Astrocyte (in vitro differentiated cells and primary cell): ENCODE measurements at places on chromosomes 16 and 17.

DNA sequence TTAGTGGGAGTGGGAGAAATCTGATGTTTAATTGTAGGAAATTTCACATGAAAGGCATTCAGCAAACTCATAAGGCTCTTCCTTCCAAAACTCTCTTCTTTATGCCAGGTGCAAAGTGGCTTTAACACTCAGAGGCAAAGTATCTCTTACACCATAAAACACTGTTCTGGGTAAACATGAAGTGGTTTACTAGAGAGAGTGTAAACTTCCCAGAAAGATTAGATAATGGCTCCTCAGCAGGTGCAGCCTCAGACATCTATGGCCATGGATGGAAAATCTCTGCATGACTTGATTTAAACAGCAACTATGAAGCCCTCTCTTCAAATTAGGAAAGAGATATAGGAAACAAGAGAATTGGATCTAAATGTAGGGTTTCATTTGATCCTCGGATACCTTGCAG is 583.1 kb upstream of the SALL1 start:
- DNase-seq: no peak

- DNase-seq: no peak
Observed at GRCh38 chr17:54623746-54624145, 276.9 kb upstream of the TOM1L1 start.

GRCh38 chr16:48271728-48272127 is 24.4 kb upstream of the ABCC11 start:
- peak; percentile 8 for DNase-seq

DNA sequence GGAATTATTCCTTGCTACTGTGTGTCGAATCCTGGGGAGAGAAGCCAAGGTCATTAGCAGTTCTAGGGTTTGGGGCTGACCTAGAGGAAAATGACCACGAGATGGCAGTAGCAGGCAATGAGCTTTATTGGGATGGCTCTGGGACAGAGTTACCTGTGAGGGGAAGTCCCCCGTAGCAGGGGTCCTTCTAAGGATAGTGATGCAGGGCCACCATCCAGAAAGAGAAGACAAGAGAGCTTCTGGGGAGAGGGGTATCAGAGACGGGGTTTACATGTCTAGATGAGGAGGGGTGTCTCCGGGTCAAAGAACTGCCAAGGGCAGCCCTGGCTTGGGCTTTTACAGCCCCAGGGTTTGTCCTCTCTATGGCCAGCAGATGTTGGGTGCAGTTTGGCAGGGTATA is 6.4 kb upstream of the GGT6 start:
- DNase-seq: peak; percentile 16

DNA sequence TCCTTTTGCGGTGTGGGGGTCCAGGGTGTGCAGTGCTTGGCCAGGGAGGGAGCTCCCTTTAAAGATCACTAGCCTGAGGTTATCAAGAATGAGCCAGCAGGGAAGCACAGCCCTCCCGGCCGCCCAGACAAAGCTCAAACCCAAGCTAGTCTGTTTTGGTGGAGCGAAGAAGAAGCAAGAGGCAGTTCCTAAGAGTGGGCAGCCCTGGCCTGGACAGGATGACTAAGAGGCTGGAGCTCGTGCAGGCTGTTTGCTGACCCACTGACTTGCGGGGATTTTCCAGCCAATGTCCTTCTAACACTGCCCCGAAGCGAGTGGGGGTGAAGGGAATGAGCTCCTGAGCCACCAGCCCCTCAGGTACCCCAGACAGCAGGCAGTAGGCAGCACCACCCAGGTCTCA is 134.4 kb downstream of the COPRS start:
- DNase-seq: peak; percentile 69
